ENCODE measurements at places on chromosomes 1 and 21. TPM values are rescaled to one million over a fixed set of nuclear protein-coding genes. Genes with fewer than 3 reads are reported as not detected.

Gene L1TD1
- total RNA-seq, result 1.7 TPM

Gene LDLRAD1
- total RNA-seq, result not detected

Gene RORC
- not detected for total RNA-seq

Gene EDARADD
- total RNA-seq, result 0.42 TPM

Gene CHIA
- not detected for total RNA-seq

Gene IL22RA1
- not detected for total RNA-seq

DNA sequence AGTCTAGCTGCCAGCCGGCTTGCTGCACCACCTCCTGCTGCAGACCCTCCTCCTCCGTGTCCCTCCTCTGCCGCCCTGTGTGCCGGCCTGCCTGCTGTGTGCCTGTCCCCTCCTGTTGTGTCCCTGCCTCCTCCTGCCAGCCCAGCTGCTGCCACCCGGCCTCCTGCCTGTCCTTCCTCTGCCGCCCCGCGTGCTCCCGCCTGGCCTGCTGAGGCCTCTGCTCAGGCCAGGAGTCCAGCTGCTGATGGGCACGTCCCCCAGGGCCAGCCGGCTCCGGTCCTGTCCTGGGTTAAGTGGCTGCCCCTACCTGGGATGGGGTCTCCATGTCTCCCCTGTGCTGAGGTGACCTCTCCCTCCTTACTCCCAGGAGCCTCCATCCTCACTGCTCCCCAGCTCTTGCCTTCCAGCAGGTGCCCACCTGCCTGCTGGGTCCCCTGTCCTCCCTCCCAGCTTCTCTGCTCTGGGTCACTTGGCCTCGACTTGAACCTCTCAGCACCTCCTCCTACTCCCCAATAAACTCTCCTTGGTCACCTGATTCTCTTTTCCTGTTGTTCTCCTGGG, 870 bp downstream of the KRTAP10-8 start:
- no peaks in the 10 kb centered on the region for H3K4me1 ChIP-seq
- no peaks in the 10 kb centered on the region for H3K27me3 ChIP-seq
- no peaks in the 10 kb centered on the region for H3K36me3 ChIP-seq
- no peak overlapping the region for H3K27ac ChIP-seq
- DNase-seq, result no peak
- H3K4me3 ChIP-seq, result no peak overlapping the region

- no peak for DNase-seq
- no peak overlapping the region for H3K4me3 ChIP-seq
- peaks cover 7% of the 10 kb centered on the region for H3K4me1 ChIP-seq
- no peak overlapping the region for H3K27ac ChIP-seq
- no peaks in the 10 kb centered on the region for H3K36me3 ChIP-seq
Measured at GRCh38 chr1:69290291-69290690, 277.4 kb upstream of the LRRC7 start.

- DNase-seq, result no peak
- H3K4me1 ChIP-seq, result no peaks in the 10 kb centered on the region
- no peak overlapping the region for H3K27ac ChIP-seq
- no peaks in the 10 kb centered on the region for H3K27me3 ChIP-seq
Measured at GRCh38 chr21:41519806-41520559, 12.0 kb upstream of the TMPRSS2 start.

DNA sequence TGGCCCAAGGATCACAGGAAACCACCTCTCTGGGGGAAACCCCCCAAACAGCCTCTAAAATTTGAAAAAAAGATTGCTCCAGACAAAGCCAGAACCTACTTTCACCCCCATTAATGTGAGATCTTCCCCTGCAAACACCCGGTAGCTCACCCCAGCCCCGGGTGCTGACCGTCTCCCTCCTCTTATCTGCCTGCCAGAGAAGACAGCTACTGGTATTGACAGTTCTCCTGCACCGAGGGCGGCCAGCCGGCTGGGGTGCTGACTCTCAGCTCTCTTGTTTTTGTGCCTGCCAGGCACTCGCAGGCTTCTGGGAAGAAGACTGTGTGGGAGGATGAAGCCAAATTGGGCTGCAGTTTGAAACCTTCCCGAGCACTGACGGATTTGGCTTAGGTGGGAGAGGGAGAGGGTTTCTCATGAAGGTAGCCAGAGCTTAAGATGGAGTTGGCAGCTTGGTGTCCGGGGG, 48.2 kb downstream of the RASSF5 start:
- H3K4me1 ChIP-seq, result peaks cover 50% of the 10 kb centered on the region
- no peaks in the 10 kb centered on the region for H3K27me3 ChIP-seq
- DNase-seq, result no peak
- no peak overlapping the region for H3K27ac ChIP-seq
- no peaks in the 10 kb centered on the region for H3K36me3 ChIP-seq
- H3K4me3 ChIP-seq, result no peak overlapping the region

DNA sequence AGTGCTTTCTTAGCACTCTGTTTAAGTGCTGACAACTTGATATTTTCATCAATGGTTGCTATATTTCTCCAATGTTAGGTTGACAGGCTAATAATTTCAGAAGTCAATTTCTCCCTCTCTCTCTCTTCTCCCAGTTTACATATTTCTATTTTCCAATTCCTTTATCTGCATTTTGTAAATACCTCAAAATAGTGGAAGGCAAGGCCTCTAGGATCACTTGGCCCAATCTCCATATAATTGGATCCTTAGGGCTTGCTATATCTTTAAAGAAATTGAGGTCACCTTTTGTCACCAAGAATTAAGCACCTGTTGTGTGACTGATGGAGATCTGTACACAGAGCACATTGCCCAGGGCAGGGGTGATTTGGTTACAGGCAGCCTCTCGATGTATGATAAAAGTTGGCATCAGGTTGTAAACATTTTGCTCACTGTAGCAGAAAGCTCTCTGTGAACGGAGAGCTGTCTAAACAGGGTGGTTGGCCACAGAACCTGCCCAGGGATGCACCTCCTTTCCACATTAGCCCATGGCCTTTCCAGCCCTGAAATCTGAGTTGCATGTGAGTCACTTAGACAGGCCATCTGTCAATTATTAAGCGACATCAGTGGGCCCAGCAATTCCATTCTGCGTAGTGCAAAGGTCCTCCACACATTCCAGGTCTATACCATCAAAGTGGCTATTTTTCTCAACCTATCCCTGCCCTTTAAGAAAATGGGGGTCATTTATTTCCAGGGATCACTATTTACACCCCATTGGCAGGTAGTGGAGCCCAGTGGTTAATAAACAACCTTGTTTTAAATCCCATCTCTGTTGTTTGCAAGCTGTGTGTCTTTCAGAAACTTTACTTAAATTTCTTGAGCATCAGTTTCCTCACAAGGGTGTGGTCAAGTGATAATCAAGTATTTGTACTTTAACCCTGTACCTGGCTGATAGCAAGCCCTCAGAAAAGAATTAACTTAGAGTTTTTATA, 29.1 kb upstream of the IRF2BP2 start:
- no peak overlapping the region for H3K4me3 ChIP-seq
- H3K27me3 ChIP-seq, result no peaks in the 10 kb centered on the region
- H3K36me3 ChIP-seq, result no peaks in the 10 kb centered on the region
- DNase-seq, result no peak
- no peak overlapping the region for H3K27ac ChIP-seq
- no peaks in the 10 kb centered on the region for H3K4me1 ChIP-seq

DNA sequence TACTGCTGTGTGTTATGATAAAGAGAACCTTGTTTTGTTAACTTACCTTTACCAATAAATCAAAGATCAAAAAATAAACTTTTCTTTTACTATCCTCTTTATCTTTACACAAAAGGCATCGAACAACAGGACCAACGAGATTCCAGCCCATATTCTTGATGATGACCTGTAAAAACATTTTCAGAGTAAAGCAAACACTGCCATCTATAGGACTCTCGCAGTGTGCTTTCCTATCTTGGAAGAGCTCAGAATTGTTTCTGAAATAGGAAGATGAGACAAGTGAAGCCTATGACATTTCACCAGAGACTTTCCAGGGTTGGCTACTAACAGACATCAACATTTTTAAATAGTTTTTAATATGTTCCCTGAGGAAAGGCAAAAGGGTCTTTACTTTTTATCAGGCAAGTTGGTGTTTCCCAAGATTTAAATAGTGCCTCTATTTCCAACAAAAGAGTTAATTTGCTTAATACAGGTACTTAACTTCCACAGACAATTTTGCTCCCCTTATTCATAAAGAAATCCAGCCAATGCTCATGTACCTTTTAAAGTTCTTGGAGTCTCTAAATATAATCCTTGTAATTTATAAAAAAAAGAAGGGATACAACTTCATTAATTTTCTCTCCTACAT, 7.3 kb downstream of the GLMN start:
- H3K27me3 ChIP-seq, result no peaks in the 10 kb centered on the region
- no peak for DNase-seq
- no peak overlapping the region for H3K4me3 ChIP-seq
- no peak overlapping the region for H3K27ac ChIP-seq
- no peaks in the 10 kb centered on the region for H3K4me1 ChIP-seq

DNA sequence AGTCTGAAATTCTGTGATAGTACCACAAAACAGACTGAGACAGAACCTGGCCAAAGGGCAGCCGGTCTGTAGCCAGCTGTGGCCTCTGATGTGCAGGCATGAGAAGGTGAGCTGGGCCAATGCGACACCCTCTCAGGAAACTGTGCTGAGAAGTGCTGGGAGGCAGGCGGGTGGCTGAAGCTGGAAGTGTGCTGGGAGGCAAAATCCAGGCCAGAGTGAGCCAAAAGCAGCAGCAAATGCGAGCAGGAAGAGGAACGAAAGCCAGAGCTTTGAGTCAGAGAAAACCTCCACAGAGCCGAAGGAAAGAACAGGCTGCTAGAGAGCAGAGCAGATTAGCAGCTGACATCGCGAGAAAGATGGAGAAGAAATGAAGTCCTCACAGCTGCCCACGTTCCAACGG, 10.2 kb upstream of the ATP13A2 start:
- no peaks in the 10 kb centered on the region for H3K27me3 ChIP-seq
- H3K27ac ChIP-seq, result no peak overlapping the region
- H3K36me3 ChIP-seq, result no peaks in the 10 kb centered on the region
- no peaks in the 10 kb centered on the region for H3K4me1 ChIP-seq
- H3K4me3 ChIP-seq, result no peak overlapping the region

GRCh38 chr1:112579801-112580510, 39.0 kb downstream of the ST7L start:
- no peaks in the 10 kb centered on the region for H3K4me1 ChIP-seq
- no peak for DNase-seq
- H3K27ac ChIP-seq, result no peak overlapping the region
- H3K4me3 ChIP-seq, result no peak overlapping the region
- H3K27me3 ChIP-seq, result no peaks in the 10 kb centered on the region

DNA sequence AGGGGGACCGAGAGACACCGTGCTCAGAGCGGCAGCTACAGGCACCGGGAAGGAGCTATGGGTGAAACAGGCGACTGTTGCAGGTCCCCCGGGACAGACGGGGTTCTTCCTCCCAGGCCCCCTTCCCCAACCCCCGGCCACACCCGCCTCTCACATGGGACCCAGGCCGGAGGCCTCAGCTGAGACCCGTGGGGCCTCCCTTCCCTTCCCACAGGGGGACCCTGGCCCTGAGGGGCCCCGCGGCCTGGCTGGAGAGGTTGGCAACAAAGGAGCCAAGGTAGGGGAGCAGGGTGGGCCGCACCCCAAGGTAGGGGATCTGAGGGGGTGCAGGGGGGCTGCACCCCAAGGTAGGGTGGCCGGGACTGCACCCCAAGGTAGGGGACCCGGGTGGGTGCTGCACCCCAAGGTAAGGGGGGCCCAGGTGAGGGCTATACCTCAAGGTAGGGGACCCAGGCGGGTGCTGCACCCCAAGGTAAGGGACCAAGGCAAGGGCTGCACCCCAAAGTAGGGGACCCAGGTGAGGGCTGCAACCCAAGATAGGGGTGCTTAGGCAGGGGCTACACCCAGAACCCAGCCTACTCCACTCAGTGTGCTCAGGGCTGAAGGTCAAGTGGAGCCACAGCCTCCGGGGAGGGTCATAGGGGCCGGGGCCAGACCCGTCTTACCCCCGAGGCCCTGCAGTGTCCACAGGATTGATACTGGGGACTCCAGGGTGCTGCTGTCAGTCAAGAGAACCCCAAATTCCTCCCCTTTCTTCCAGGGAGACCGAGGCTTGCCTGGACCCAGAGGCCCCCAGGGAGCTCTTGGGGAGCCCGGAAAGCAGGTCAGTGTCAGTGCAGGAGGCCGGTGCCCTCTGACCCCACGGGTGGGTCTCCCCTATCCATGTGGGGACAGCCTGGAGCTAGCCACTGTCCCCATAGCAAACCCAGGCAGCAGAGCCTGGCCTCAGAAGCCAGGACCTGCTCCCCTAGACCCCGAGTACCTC, 22.7 kb downstream of the COL6A2 start:
- peaks cover 8% of the 10 kb centered on the region for H3K36me3 ChIP-seq
- no peaks in the 10 kb centered on the region for H3K27me3 ChIP-seq
- H3K4me3 ChIP-seq, result no peak overlapping the region
- DNase-seq, result peak; percentile 9
- no peaks in the 10 kb centered on the region for H3K4me1 ChIP-seq

DNA sequence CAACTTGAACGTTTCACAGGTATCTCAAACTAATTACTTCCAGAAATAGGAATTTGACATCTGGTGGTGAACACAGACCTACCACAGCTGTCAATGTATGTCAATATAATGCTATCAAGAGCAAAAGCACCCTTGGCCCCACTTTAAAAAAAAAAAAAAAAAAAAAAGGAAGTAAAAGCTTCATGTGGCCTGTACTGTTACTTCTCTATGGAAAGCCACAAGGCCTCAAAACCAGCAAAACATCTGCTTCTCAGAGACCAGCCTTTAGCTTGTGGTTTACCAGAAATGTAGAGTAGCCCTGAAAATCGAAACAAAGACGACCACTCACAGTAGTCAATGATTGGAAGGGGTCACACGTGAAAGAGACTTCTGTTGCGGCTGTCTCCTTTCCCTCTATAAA, 109.6 kb downstream of the SLC45A1 start:
- H3K4me1 ChIP-seq, result peaks cover 61% of the 10 kb centered on the region
- peak overlapping the region; percentile 53 for H3K27ac ChIP-seq
- no peak overlapping the region for H3K4me3 ChIP-seq
- H3K27me3 ChIP-seq, result no peaks in the 10 kb centered on the region

Measured in tibial nerve (tissue), 4 donors.